NCI-H1105 (cell line): ENCODE measurements at places on chromosomes 2 and 18.

- no peak for DNase-seq
Measured at GRCh38 chr2:12271589-12271984, 445.1 kb upstream of the TRIB2 start.

DNA sequence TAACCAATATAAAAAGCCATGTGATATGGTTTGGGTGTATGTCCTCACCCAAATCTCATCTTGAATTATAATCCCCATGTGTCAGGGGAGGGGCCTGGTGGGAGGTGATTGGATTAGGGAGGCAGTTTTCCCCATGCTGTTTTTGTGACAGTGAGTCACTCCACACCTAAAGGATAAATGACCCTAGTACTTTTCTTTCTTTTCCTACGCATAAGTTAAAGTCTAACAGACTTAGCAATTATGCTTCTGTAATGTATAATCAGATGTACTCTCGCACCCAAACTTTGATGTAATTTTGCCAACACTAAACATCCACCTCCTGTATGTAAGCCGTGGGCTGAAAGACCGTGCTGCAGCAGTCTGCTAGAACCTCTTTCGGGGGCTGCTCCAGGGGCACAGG is 97.2 kb upstream of the DSEL start:
- no peak for DNase-seq

- DNase-seq = no peak
Measured at GRCh38 chr18:24228667-24229041, 89.8 kb downstream of the CABYR start.

GRCh38 chr18:55633032-55633431 is 45.0 kb upstream of the TCF4 start:
- DNase-seq = no peak

- no peak for DNase-seq
Measured at GRCh38 chr18:5770176-5770575, 125.1 kb downstream of the TMEM200C start.

- no peak for DNase-seq
Measured at GRCh38 chr2:953975-954686, 3.5 kb downstream of the SNTG2 start.

- DNase-seq = no peak
Measured at GRCh38 chr2:55102056-55102812, 52.0 kb upstream of the RTN4 start.

DNA sequence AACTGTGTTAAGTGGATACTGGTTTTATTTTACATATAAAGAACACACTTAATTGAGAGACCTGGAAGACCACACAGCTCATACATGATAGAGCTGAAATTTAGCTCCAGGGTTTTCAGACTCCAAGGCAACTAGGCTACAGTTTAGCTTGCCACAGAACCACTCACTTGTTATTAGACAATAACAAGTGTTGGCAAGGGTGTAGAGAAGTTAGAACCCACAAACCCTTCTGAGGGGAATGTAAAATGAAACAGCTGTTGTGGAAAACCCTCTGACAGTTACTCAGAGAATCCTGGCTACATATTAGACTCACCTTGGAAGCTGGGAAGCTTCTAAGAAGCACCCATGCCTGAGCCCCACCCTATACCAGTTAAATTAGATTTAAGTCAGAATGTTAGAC is 75.3 kb downstream of the MAP3K20 start:
- DNase-seq = no peak

- no peak for DNase-seq
Measured at GRCh38 chr18:67845035-67845434, 328.5 kb upstream of the DSEL start.

GRCh38 chr2:64649013-64649484 is 4.7 kb downstream of the SERTAD2 start:
- no peak for DNase-seq

GRCh38 chr2:241491549-241492173 is 16.7 kb downstream of the STK25 start:
- no peak for DNase-seq

GRCh38 chr2:130251535-130251872 is 53.3 kb upstream of the TUBA3E start:
- no peak for DNase-seq

DNA sequence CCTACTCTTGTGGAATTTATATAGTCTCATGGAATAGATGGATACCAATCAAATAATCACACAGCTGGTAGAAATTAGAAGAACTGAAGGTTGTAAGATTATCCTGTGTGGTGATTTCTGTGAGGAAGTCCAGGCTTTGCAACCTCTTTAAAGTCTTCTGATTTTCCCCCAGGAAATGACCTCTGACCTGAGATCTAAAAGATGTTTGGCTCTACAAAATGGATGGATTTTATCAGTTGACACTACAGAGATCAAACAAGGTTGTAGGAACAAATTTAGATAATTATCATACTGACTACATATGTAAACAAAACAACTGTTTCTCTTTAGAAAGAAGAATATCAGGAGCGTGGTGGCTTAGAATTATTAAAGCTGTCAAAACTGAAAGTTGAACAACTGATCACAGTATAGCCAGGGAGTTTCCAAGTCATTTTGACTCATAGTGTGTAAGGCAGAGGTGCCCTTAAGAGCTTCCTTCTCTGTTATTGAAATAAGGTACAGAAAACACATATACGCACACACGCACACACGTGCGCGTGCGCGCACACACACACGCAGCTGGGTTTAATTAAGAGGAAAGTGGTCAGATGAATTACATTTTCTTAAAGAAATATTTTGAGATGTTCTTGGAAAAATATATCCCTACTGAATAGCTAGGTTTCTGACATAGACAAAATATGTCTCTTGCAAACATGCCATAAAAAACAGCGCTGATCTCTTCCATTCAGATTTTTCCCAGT is 35.5 kb upstream of the PELI1 start:
- DNase-seq = no peak

DNA sequence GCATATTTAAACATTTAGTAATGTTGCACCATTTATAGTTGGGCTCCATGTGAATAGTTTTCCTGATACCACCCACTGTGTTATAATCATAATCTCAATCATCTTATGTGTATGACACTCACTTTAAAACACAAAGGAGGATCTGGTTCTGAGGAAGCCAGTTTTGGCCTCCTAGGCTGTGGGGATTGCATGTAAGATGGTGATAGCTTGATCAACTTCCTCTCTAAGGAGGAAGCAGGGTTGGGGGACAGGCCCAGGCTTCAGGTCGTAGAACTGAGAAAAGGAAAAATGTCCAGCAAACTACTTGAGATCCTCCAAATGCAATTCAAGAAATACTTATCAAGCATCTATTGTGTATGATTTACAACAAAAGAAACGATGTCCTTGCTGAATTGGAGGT is 4.9 kb upstream of the PPM1B start:
- DNase-seq = no peak

DNA sequence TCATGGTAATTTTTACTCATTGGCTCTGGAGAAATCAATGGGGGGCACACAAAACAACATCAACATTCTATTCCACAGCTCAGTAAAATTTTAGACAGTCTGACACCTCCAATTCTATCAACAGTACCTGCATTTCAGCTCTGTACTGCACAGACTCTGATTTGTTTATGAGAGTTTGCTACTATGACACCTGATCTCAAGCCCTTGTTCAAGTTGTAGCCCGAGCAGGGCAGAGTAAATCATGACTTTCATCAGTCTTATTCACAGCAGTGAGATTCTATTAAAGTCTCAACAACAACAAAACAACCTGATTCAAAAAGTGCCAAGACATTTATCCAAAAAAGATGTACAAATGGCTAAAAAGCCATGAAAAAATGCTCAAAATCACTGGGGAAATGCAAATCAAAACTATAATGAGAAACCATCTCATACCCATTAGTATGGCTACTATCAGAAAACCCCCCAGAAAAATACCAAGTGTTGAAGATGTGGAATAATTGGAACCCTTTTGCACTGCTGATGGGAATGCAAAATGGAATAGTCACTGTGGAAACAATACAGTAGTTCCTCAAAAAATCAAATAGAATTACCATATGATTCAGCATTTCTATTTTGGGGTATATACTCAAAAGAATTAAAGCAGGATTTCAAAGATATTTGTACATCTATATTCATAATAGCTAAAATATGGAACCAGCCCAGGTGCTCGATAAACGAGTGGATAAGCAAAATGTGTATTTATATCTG is 71.7 kb upstream of the RBMS1 start:
- DNase-seq = no peak

DNA sequence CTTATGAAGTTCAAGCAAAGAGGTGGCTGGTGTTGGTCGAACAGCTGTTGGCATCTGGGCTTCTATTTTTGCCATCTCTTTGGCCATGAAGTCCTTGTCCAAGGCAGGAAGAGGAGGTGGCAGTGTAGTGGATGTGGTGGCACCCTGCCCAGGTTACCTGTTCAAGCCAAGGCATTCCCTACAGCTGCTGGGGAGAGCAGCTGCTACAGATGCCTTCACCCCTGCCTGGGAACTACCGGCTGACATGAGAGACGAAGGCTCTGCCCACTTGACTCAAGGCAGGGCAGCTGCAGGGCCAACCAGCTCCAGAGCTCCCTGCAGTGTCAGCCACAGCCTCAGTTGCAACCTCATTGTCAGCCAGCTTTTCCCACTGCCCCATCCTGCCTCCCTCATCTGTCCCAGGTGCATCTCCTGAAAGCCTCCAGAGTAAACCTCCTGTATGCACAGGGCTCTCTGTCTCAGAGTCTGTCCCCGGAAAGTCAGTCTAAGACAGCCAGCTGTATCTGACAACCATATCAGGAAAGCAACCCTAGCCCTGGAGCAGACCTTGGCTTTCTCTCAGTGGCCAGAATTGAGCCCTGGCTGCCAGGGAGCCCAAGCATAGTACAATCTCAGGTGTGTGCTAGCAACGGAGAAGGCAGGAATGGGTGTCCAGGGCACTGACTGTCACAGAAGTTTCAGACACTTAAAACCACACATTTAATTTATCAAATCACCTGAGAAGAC is 115.9 kb downstream of the RPIA start:
- DNase-seq = no peak

- no peak for DNase-seq
Measured at GRCh38 chr2:96315400-96316071, 9.6 kb upstream of the ITPRIPL1 start.

DNA sequence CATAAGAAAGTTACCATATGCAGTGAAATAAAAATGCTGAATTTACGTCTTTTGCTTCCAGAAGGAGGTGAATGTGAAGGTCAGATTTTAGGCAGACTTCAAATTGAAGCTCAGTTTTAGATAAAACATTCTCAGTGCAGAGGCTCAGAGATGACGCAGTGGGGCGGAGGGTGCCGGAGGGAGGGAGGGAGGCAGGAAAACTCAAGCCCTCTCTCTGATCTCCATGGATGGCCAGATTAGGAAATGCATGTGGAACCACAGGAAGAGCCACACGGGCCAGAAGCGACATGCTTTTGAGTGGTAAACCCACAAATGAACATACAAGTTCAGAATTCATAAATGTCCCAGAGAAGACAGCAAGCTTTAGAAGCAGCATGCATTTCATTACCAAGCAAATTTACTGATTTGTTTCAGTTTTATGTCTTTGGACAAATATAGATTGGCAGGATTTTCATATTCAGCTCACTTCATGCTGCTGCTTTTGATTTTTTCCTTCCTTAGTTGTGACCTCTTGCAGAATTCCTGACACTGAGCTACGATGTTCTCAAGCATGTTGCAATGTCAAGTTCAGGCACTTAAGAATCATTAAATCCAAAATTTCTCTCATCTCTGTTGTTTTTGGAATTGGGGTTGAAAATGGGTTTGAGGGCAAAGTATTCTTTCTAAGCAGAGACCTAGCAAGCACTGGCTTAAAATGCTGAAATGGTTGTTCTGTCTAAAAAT is 29.7 kb upstream of the APCDD1 start:
- no peak for DNase-seq

DNA sequence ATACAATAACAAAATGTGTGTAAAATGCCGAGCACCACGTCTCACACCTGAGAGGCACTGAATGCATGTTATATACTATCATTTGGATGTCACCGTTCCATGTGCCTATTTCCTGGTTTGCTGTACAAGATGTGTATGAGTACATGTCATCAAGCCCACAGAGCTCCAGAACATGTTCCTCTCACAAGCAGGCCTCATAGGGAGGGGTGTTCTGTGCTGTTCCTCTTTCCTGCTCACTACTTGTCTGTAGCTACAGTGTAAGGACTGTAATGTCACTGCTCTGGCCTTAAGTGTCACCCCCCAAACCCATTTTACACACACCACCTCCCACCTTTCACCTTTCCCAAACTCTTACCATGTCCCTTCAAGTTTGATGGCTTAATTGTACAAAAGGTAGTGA is 1.8 kb downstream of the AFF3 start:
- DNase-seq = no peak

- no peak for DNase-seq
Measured at GRCh38 chr2:105812180-105813044, 67.7 kb downstream of the NCK2 start.

- DNase-seq = no peak
Measured at GRCh38 chr2:105385731-105386540, 12.9 kb downstream of the FHL2 start.

GRCh38 chr2:96209729-96210085 is 1.1 kb upstream of the STARD7 start:
- DNase-seq = no peak

GRCh38 chr18:13131283-13131682 is 87.3 kb upstream of the LDLRAD4 start:
- DNase-seq = no peak

DNA sequence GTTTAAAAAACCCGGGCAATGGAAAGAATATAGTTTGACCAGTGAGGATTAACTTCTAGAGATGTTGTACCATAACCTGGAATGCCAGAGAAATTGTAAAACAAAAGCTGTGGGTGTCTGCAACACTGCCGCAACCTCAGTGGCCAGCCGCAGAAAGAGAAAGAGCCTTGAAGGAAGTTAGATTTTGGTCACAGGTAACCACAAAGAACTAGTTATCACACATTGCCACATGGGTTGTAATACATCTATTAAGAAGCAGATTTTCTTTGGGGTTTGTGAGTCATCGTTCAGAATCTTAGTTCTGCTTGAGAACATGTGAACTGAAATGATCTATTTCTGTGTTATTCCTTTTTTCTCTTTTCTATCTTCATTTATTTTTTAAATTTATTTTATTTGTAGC is 222.9 kb upstream of the AGAP1 start:
- DNase-seq = no peak

DNA sequence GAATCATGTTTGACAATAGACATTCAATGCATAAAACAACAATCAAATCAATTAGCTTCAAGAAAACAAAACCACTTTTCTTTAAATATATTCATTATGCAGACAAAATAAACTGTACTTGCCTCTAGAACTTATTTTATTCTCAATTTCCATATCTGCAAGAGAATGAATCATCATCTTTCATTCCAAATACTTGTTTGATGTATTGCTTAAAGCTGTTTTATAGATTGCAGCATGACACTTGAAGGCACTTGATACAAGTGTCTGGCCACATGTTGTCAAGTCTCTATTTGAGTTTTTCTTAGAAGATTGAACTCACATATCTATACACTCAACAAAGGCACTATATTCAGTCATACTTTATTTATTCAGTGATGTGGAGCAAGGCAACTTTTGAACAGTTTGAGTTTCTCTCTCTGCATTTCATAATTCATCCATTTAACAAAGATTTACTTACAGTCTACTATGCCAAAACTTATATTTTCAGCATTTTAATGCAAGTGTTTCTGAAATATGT is 38.7 kb upstream of the DDX18 start:
- no peak for DNase-seq

- no peak for DNase-seq
Measured at GRCh38 chr2:98502556-98503335, 58.1 kb downstream of the INPP4A start.

- no peak for DNase-seq
Measured at GRCh38 chr2:566379-567313, 110.6 kb downstream of the TMEM18 start.
